ENCODE measurements at places on chromosomes 12 and 14.

GRCh38 chr14:105196265-105196960, 15.3 kb upstream of the NUDT14 start:
- no peak for DNase-seq

- no peak for DNase-seq
Measured at GRCh38 chr14:54502602-54503001, 7.1 kb upstream of the CGRRF1 start.

DNA sequence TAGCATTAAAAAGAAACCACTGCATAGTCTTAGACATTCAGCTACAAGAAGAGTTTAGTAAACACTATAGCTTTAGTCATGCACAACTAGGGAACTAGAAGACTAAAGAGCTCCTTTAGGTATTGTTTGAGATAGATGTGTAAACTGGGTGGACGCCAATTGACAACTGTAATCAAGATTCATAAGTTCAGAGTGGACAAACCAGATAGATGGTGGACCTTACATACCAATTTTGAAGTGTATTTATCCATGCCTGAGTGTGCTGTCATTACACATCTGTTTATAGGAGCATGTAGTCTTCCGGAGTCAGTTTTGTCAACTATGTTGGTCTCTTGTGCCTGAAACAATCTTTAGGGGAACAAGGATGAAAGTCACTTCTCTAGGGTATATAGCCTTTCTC, 96.6 kb downstream of the LMO3 start:
- DNase-seq: no peak

- no peak for DNase-seq
Measured at GRCh38 chr12:124832856-124833255, 30.8 kb downstream of the SCARB1 start.

DNA sequence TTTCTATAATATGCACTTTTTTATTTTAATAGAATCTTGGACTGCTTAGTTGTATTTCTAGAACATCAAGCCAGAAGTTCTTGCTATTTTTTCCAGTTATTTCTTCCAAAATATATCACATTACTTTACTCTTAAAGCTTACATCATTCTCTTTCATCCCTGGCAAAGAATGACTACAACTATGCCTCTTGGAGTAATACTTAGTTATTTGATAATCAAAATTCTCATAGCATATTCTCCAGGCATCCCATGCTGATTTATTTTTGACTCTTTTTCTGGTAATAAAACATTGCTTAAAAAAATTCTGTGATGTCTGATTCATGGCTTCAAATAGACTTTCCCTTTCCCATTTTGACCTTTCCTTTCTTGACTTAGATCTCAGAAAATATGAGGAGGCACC, 118.7 kb upstream of the TSPAN8 start:
- DNase-seq: peak; percentile 43

GRCh38 chr14:43041207-43041606, 1434.5 kb downstream of the LRFN5 start:
- DNase-seq: no peak

- no peak for DNase-seq
Measured at GRCh38 chr12:62919838-62920237, 15.1 kb downstream of the PPM1H start.

DNA sequence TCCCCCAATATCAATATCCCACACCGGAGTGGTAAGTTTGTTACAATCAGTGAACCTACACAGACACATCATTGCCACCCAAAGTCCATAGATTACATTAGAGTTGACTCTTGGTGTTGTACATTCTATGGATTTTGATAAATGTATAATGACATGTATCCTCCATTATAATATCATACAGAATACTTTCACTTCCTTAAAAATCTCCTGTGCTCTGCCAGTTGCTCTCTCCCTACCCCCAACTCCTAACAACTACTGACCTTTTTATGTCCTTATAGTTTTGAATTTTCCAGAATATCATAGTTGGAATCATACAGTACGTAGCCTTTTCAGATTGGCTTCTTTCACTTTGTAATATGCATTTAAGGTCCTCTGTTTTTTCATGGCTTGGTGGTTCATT, 48.4 kb downstream of the SLC4A8 start:
- no peak for DNase-seq

GRCh38 chr14:37637341-37637740, 41.9 kb downstream of the TTC6 start:
- no peak for DNase-seq

DNA sequence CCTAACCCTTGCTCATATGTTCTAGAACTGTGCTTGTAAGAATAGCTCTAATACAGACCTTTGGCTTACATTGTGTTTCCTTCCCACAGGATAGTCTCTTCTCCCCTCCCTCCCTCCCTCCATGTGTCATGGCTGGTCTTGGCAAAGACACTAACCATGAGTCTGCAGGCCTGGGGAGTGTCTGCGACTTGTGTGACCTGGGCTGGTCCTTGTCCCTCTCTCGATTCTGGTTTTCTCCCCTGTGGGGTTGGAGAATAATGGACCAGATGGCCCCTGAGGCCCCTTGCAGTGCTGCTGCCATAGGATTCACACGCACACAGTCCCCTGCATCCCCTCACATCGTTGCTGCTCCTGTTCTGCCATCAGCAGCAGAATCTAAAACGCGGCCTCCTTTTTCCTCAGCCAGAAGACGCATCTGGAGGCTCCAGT, 30.3 kb downstream of the DEGS2 start:
- DNase-seq: peak; percentile 37

- no peak for DNase-seq
Measured at GRCh38 chr14:28870033-28870564, 103.5 kb downstream of the FOXG1 start.

DNA sequence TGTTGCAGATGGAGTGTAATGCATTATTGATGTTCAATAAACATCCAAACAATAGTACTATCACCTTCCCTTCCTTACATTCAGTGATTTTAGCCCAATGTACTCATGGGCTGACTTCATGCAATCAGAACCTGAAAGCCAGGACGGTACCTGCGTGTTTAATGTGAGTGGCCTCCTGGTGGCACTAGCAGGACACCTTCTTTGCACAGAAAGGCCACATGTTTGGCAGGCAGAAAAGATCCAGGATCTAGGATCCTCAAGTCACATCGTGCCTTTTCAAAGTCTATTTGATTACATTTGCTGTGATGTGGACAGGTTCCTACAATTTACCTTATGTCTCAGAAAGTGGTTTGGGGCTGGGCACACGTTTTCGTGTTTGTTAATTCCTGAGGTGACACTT, 82.9 kb downstream of the NEDD1 start:
- DNase-seq: no peak

- no peak for DNase-seq
Measured at GRCh38 chr12:119235197-119235751, 56.5 kb downstream of the HSPB8 start.

- DNase-seq: no peak
Measured at GRCh38 chr12:24898185-24898584, 50.7 kb downstream of the BCAT1 start.

GRCh38 chr14:30808576-30808975, 65.8 kb upstream of the COCH start:
- DNase-seq: no peak

DNA sequence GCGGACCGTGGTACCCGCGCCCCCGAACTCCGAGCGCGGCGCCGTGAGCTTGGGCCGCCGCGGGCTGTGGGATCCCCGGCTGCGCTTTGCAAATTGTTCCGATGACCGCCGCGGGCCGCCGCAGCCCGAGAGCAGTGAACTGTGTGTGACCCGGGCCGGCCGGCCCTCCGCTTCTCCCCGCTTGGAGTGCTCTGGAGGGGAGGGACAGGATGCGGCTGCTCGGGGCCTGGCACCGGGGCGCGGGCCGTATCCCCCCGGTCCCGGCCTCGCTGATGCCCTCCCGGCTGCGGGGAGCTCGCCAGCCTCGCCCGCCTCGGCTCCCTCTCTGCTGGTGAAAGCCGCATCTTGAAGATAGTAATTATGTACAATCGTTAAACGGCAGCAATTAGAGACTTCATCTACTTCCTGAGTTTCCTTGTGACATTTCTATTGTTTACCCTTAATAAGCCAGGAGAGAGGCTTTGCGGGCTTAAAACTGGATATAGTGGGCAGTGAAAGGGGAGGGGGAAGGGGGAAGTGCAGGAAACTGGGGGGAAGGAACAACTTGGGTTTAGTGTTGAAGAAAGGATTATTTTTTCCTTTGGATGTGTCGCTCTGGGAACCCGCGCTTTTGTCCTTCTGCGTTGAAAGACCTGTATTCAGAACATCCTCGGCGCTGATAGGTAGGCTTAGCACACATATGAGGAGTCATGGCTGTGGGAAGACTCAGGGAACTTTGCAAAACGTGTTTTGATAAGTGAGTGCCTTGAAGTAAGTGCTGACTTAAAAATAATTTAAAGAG, 1.2 kb downstream of the PELI2 start:
- peak; percentile 64 for DNase-seq

DNA sequence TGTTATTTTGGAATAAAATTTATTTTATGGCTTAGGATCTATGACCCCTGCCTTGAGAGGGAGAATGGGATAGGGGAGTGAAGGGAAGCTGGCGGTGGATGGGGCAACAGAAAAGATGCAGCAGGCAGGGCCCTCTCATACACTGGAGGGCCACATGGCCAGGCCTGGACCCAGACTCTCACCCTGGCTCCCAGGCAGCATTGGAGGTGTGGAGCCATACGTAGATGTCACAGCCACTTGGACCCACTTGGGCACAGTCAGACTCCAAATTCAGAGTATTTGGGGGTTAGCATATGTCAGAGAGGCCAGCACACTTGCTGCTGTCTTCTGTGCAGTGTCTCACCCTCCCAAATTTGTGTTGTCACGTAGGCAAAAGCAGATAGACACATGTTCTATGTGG, 6.5 kb downstream of the NAB2 start:
- DNase-seq: no peak

DNA sequence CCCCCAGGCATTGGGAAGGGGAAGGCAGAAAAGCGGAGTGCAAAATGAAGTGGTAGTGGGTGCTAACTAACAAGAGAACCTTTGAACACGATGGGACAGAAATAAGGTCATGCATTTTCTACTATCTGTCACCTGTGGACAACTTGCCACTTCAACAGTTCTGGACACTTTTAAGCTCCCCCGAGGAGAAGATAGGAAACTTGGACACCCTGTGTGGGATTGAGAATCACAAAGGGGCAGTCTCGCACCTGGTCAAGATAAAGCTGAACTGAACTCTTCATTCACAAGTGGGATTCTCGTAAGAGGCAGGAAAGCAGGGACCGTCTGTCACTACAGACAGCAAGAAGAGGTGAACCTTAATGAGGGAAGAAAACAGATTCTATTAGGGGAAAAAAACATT, 51.6 kb downstream of the EIF2S3B start:
- DNase-seq: no peak

DNA sequence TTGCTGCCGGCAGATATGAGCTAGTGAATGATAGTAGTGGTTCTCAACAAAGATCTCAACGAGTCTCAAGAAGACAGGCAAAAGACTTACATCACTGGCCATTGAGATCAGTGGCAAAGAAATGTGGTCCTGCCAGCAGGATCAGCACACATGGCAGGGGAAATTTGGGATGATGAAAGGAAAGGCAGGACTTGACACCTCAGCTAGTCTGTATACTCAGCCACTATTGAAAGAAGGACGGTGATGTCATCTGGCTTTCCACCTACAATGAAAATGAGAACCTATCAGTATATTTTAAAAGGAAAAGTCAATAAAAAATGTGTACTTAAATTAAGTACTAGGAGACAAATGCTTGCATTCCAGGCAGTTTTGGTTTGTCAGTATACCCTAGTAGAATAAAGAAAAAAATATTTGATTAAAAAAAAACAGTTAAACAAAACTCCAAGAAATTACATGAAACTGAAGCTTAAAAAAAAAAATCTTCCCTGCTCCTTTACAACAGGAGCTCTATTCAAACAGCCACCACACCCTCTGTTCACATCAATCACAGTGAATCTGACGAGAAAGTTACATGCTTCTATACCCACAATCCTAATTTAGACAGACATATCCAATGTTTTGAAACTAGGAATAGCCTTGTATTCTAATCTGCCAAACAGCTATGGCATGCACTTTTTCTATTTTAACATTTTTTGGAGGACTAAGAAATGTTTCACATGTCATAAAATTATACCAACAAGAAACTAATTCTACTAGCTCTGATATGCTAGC, 34.9 kb downstream of the RAD9B start:
- DNase-seq: no peak

GRCh38 chr12:55642669-55643068, 6.0 kb downstream of the OR10P1 start:
- DNase-seq: no peak

DNA sequence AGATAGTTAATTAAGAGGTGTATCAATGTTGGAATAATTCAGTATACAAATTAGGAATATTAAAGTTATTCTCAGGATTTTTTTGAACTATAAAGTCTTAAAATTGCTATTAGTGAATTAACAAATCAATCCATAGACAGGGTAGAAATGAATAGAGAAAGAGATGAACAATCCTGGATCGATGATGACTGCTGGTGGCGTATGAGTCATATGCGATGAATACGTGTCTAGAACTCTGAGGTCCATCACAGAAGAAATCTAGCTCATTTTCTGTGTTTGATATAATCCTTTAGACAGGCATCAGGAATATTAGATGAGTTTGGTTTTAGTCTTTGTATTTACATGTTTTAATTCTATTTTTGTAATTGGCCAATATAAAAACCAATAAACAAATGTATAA, 85.4 kb upstream of the RTL1 start:
- DNase-seq: no peak

DNA sequence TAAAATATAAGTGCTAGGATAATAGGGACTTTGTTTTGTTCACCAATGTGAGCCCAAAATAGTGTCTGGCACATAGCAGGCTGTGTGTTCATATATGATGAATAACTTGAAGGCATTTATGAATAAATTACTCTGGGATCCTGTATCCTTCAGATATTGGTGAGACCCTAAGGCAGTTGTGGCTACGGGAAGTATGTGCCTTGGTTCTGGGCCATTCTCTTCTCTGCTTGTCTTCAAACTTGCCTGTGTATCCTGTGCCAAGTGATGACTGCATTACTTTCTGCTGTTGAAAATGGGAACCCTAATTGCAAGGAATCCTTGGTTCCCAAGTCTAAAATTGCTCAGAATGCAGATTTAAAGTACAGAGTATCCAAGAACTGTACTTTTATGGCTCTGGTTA, 67.6 kb upstream of the KTN1 start:
- no peak for DNase-seq

Measured in hindlimb muscle (tissue), 1 donor.